Muscle of leg (tissue), 16 donors: ENCODE measurements at places on chromosomes 2 and 18.

DNA sequence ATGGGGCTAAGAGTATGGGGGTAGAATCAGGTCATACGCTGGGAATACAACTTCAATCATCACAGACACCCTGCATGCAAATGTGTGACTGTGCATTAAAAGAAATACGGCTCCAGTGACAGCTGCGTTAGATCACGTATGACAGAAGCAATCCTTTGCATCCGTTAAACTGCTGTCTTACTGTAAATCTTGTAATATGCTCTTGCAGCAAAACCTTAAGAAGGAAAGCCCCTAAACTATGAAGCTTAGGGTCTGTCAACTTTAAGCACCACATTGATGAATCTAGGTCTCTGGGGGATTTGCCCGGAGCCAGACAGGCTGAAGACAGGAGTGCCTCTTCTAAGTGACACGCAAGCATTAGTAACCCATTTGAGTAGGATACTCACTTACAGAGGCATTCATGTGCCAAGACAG, 84.7 kb upstream of the EML6 start:
- DNase-seq = no peak

DNA sequence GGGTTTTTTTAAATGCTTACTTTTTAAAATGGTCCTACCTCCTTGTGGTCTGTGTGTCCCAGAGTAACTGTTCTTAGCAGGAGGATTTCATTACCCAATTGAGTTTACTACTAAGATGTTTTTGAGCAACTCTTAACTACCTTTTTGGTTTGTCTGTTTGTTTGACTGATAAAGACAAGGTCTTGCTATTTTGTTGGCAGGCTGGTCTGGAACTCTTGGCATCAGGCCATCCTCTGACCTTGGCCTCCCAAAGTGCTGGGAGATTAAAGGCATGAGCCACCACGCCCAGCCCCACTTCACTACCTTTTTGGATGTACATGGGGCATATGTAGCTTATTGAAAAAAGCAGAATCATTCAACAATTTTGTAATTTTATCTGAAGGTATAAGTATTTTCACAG, 14.9 kb downstream of the MRPS9 start:
- DNase-seq = peak; percentile 7

- peak; percentile 14 for DNase-seq
These were observed 847.3 kb upstream of the SOX11 start for GRCh38 chr2:4844881-4845280.

DNA sequence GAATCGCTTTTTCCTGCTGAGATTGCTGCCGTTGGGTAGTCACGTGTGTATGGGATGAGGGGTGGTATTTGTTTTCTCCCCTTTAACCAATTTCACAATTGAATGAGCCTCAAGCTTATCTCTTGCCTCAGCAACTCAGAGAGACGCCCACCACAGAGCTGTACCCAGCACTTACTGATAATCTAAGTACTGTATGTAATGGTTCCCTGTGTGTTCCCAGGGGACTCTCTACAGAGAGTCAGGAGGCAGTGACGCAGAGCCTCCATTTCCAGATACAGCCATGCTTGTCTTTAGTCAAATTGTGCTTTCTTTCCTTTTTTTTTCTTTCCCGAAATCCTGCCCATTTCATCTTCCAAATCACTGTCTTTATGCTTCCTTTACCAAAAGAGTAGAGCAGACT, 1102.1 kb upstream of the KLHL29 start:
- DNase-seq = no peak

DNA sequence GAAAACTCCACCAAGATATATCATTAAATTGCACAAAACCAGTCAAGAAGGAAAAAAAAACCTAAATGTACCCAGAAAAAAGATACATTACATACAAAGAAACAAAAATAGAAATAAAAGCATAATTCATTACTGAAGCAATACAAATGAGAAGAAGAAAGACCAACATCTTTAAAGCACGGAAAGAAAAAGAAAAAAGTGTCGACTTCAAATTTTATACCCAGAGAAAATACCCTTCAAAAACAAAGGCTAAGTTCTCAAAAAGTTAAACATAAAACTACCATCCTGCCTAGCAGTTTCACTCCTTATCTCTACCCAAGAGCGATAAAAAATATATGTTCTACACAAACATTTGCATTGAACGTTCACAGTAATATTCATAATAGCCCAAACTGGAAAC, 82.0 kb downstream of the ATAD2B start:
- no peak for DNase-seq

- no peak for DNase-seq
These were observed 278.9 kb upstream of the DLGAP1 start for GRCh38 chr18:4734021-4734420.
